ENCODE measurements at places on chromosomes 6 and 20.

DNA sequence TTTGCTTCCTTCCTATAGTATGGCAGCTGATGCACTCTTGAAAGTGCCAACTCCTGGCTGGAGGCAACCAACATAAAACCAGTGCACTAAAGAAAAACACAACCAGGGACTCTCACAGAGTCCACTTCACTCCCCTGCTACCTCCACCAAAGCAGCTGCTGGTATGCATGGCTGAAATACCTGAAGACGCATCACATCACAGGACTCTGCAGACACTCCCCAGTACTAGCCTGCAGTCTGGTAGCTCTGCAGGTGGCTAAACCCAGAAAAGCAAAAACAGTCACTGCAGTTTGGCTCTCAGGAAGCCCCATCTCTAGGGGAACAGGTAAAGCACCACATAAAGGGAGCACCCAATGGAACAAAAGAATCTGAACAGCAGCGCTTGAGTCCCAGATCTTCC, 473.0 kb upstream of the SPTLC3 start:
- DNase-seq: no peak

DNA sequence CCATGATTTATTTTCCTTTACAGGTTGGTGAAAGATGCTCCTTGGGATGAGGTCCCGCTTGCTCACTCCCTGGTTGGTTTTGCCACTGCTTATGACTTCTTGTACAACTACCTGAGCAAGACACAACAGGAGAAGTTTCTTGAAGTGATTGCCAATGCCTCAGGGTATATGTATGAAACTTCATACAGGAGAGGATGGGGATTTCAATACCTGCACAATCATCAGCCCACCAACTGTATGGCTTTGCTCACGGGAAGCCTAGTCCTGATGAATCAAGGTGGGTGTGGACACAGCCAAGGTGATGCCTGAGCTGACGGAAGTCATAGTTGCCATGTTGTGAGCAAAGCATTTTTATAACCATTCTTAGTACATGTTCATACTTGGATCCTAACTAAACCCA, 34.6 kb upstream of the CALHM6 start:
- no peak for DNase-seq

DNA sequence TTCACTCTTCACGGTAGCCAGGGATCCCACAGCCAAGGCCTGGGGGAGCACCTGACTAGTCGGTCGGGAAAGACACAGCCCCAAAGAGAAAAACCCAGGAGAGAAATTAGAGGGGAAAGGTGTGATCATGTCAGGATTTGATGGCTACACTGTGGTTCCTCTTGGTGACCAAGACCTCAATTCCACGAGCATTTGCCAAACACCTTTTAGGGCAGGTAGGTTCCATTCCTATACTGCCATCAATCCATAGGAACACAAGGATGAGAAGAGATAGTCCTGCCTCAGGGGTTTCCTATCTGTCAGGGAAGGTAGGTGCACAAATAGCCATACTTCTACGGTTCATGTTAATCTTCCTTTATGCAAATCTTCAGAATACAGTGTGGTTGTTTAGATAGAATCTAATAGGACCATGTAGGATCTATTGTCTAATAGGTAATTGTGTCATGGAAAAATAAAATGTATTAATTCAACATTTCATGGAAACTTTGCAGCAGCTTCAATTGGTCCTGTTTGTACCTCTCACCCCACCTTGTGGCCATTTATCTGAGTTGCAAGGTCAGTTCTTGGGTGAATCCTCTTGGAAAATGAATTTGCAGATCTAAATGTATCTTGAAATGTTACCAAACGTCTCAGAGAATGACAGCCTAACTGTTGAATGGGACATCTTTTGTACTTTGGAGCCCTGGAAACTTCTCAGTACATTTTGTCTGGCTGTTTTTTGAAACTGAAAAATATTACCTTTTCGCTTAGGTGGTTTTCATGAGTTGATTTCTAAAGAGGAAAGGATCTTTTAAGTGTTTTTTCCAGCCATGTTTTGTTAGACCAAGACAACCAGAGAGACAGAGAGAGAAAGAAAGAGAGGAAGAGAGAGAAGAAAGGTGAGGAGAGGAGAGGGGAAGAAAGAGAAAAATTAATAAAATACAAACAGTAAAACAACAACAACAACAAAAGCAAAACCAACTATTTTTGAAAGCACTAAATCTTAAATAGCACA, 33.7 kb upstream of the IYD start:
- peak; percentile 6 for DNase-seq

GRCh38 chr6:84065693-84066290, 32.2 kb downstream of the MRAP2 start:
- no peak for DNase-seq

DNA sequence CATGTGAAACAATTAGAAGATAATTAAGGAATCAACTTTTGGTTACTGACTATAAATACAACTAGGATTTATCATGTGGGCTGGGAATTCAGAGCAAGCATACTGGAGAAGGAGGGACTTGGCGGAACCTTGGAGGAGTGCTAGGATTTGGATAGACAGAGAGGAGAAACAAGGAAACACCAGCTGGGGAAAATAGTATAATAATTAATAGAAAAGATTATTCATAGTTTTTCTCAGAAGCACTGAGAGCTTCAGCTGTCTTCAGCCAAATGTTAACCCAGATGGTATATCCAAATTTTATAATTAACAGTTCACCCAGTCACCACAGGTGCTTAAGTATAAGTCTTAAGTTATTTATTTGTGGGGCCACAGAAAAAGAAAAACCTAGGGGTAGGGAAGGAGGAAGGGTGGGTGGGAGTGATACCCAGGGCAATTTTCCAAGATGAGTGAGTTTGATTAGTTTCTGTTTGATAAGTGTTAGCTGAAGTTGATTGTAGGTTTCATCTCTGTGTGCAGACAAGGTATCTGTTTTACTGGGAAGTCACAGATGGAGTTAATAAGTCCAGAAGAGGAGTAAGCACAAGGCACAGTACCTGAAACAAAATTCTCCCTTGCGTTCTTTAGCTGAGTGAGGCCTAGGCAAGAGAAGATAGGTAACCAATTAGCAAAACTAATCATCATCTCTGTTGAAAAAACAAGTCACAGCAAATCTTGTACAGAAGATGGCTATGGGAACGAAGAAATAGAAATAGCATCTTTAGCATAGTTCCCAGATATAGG, 175.5 kb downstream of the TFAP2B start:
- no peak for DNase-seq

DNA sequence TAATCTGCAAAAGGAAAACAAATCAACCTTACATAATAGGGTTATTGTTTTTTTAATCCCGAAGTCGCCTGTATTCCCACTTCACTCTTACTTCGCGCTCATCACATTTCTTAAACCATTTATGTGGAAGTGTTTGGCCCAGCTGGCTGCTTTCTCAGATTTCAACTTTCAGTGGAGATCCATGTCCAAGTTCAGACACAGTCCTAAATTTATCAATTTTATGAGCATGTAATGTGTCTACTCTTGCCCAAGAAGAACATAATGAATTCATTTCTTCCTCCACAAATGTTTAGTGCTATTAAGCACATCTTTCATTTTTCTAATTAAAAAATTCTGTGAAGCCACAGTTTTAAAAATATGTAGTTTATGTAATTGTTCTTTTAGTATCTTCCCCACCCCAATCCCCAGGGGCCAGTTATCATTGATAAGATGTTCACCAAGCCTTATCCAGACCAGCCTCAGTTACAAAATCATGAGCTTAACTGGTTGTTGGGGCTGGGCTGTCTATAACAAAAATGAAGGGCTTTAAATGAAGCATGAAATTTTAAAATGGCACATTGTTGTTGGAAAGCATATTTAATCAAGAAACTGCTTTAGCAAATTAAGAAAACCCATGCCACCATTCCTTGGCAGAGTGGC, 151.7 kb downstream of the UST start:
- no peak for DNase-seq

GRCh38 chr20:38291966-38292365, 12.0 kb upstream of the BPI start:
- DNase-seq: no peak

DNA sequence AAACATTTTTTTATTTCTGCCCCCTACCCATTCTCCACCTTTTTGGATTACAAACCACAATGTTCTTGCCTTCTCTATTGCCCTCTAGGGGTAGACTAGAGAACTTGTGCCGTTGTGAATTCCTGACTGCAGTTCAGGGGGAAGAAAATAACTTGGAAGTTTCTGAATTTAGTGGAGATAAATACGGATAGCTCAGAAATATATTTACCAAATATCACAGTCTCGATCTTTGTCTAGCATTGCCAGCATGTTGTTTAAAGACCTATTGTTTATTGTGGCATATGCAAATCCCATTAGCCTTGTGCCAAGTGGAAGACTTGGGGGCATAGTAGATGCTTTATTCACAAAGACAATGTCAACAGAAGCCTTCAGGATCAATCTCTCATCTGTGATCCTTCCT, 154.1 kb upstream of the MMS22L start:
- DNase-seq: no peak

DNA sequence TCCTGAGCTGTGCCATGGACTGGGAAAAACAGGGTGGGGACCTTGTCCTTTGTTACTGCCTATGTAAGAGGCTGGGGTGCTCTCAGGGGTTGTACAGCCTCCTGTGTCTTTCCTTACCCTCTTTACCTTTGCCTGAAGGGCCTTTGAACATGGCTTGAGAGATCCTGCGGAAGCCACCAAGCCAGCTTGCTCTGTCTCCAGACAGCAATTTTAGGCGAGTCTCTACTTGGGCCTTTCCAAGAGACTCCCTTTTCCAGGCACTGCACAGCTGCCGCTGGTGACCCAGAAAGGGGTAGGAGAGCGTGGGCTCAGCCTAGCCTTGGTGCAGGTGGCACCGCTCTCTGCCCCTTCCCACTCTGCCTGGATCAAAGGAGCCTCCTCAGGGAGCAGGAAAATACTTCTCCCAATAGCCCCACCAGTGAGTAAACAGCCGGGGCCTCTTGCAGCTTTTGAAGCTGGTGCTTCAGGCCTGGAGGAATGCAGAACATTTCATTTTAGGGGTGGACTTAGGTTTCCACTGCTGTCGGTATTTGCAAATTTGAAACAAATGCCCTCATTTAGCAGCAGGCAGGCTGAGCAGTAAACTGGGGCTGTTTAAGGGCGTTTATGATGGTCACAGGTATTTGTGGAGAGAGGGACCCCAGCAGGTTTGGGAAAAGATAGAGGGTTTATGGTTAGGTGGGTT, 13.9 kb downstream of the PTK7 start:
- DNase-seq: no peak

DNA sequence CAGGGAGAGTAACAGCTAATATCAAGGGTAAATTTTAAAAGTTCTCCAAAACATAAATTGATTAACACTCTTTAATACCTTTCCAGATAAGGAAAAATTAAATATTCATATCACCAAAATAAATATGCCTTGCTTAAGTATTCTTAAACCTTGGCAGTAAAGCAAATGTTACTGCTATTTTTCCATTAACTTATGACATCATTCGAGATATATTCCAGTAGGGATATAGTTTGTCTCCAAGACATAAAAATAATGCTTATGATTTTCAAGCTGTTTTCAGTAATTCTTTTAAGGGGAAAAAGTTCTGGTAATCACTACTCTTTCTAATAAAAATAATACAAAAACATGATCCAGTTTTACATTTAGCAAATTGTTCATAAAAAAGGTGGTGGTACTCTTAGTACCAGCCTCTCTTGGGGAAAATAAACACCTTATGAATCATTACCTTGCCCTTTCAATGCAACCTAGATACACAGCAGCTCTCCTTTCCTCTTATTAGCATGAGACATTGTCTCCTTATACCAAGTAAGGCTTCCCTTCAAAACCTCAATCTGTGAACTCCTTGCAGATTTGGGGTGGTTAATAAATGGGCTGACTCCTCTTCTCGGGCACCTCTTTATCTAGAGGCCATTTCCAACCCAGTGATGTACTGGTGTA, 31.5 kb upstream of the LTV1 start:
- DNase-seq: no peak

DNA sequence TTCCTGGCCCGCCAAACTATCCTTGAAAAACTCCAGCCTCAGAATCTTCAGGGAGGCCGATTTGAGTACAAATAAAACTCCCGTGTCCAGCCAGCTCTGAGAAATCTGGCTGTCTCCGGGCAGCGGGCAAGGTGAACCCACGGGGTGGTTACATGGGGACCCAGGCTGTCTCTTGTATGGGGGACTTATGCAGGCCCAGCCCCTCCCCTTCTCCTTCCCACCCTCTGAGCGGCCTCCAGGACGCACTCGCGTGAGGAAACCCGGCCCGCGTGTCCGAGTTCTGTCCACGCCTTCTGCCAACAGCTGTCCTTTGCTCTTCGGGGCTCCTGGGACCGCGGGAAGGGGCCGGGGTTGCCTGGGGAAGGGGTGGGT, 36.3 kb upstream of the BLCAP start:
- DNase-seq: no peak

DNA sequence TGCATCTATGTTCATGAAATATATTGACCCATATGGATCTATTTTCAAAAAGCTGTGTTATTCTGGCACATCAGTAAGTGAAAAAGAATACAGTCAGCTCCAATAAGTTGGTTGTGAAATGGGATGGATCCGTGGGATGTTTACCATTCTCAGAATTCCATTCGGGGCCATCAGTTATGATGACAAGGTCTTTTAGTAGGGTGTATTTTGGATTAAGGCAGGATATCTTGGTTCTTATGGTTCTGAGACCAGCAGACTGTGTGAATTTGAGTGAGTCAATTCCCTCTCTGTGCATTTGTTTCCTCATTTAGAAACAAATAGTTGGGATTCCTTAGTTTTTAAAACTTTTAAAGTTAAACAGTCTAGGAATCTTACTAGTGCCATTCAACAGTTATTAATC, 287.4 kb downstream of the CD109 start:
- DNase-seq: no peak

DNA sequence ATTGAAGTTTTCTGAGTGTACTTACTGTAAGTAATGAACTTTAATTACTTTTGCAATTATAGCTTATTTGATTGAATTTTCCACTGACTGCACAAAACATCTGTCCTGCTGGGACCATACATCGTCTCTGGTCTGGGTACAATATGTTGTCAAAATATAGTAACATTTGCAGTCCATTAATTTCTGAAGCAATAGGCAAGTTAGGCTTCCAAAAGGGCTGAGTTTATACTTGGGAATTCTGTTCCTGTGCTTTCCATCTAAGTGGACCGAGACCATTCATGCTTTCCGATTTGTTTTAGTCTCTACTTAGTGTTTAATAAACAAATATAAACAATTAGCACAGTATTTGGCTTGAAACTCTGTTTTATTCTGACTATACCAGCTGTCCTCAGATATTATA, 139.3 kb downstream of the RFPL4B start:
- no peak for DNase-seq

GRCh38 chr6:53066077-53066417, 843 bp downstream of the FBXO9 start:
- peak; percentile 15 for DNase-seq

DNA sequence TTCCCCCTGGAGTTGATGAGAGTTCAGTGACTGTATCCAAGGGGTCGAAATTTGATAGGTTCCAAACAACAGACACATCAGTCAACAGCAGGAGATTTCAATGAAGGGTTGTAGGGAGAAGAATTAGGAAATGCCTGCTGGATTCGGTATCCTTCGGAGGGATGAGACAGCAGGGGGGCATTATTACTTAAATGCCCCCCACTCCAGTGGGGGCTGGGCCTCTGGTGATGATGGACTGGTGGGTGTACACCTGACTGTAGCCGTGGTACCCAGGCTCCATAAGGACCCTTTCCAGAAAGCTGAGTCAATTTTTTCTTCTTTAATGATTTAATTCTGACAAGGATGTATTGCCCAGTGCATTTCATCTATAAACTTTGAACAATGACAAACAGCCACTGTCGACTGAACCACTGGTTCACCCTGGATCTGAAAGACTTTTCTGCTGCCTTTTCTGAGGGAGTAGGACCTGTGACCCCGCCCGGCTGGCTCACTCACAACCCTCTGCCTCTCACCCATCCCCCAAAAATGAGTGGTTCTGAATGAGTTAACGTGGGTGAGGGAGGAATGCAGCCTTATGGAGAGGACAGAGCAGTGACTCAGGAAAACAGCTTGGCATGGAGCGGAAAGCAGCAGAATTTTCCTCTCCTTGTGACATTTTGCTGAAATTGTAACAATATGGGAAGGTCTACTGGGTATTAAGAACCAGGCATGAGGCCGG, 41.0 kb downstream of the ZMYND8 start:
- DNase-seq: no peak
